Adipocyte (in vitro differentiated cells): ENCODE measurements at places on chromosomes 12 and 14.

- no peak for DNase-seq
Measured at GRCh38 chr12:52172956-52173355, 18.9 kb downstream of the KRT80 start.

GRCh38 chr12:38157274-38157932 lies 159.2 kb upstream of the ALG10B start:
- no peak for DNase-seq

GRCh38 chr12:75848431-75848925 lies 183.1 kb downstream of the PHLDA1 start:
- DNase-seq = no peak

- peak; percentile 62 for DNase-seq
Measured at GRCh38 chr12:54417712-54418440, 1.2 kb downstream of the ITGA5 start.

DNA sequence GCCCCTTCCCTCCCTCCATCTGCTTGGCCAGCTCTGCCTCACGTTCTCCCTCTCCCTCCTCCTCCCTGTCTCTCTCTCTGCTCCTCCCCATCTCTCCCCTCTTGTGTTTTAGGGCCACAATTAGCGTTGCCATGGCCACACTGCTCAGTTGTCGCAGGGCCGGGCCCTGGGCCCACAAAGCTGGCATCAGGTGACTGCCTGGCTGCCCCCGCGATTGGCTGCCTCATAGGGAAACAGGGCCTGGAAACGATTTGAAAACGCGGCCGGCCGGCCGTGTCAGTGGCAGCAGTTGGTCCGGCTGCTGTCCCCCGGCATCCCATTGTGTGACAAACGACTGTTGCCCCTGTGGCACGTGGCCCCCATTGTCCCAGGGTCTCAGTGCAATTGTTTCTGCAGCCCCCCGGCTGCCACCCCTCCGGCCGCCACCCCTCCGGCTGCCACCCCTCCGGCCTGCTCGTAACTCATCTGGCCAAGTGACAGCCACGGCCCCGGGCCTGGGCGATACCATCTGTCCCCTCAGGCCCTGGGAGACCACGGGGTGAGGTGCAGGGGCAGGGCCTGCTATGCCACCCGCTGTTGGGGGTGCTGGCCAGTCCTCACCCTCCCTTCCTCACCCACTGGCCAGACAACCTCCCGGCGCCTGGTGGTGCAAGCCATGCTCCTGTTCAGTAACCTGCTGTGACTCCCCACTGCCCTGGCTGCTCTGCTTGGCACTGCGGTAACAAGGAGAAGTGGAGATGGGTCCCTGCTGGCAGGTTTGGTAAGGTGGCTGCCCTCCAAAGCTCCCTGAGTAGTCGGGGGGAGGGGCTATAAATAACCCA lies 17.4 kb downstream of the FOXN4 start:
- peak; percentile 31 for DNase-seq

GRCh38 chr12:57733928-57734327 lies 4.6 kb downstream of the AGAP2 start:
- DNase-seq = no peak

DNA sequence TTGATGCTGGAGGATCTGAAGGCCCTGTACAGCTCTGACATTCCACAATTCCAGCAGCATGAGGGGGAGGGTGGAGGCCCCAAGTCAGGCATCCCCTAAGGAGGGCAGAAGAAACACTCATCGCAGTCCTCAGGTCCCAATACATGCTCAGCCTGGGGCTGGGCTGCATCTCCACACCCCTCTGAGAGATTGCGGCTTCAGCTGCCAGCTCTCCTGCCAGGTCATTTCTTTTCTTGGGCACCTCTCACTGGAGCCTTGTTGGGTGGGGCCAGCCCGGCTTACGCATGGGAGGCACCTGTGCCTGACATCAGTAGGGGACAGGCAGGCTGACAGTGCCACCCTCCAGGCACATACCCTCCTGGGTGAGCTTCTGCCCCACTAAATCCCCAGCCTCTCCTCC lies 89.8 kb downstream of the DICER1 start:
- no peak for DNase-seq

DNA sequence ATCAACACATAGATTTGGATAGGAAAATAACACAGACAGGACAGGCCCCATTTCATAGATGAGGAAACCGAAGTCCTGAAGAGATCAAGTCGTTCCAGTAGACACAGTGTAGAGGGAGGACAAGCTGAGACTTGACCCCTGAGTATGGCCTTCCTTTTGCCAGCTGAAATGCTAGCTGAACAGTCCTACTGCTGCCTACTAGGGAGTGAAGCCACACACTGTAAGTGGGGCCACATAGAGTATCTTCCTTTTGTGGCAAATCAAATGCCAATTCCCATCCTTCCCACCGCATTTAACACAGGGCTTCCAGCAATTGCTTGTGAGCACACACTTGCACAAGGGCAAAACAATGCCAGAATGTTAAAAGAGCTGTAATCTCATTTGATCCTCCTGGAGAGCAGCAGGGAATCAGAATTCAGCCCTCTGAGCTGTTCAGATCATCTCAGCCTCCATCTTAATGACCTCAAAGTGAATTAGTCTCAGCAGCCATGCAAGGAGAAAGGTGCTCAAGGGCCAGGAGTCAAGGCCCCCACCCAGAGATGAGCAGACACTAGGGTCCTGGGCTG lies 380.5 kb downstream of the EMP1 start:
- DNase-seq = no peak

- DNase-seq = no peak
Measured at GRCh38 chr12:3311027-3311402, 180.0 kb upstream of the PRMT8 start.

DNA sequence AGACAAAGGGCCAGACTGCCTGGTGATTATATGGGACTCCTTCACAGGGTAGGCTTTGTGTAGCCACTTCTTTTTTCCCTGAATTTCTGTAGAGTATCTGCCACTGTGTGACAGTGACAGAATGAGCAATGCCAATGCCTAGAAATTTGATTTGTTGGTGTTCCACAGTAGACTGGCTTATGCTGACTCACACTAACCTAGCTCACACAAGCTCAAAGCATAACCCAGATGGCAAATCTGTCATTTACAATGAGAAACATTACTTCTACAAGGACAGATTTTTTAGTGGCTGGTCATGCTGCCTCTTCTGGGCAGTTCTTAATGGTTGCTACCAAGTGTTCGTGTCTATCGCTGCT lies 15.9 kb downstream of the CFAP251 start:
- no peak for DNase-seq

DNA sequence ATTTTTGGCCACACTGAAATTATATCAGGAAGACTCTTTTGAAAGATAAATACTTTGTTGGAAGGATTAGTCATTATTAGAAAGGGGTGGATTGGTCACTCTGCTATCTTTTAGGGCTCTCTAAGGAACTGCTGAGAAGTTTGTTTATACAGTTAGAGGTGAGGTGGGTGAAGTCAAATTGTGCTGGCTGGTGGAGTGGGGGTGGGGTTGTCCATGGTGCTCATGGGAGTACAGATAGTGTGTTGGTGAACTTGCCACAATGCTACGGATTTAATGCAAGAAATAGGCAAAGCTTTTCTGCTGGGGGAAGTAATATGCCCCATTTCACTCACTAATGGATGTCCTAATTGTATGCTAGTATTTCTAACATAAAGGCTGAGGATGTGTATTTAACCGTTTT lies 35.8 kb downstream of the SUSD6 start:
- no peak for DNase-seq

GRCh38 chr12:89260841-89261637 lies 91.3 kb downstream of the DUSP6 start:
- peak; percentile 8 for DNase-seq

- DNase-seq = no peak
Measured at GRCh38 chr12:98222135-98222534, 293.3 kb upstream of the TMPO start.

- no peak for DNase-seq
Measured at GRCh38 chr14:50388256-50388931, 8.3 kb downstream of the CDKL1 start.

GRCh38 chr12:64780132-64780530 lies 20.9 kb upstream of the GNS start:
- no peak for DNase-seq

DNA sequence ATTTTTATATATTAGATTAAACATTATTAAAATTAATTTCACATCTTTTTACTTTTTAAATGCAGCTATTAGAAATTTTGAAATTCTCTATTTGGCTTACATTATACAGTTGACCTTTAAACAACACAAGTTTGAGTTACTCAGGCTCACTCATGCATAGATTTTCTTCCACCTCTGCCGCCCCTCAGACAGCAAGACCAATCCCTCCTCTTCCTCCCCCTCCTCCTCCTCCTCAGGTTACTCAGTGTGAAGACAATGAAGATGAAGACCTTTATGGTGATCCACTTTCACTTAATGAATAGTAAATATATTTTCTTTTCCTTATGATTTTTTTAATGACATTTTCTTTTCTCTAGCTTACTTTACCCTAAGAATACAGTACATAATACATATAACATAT lies 136.2 kb downstream of the LLPH start:
- no peak for DNase-seq

GRCh38 chr14:81710232-81710845 lies 176.7 kb upstream of the SEL1L start:
- DNase-seq = peak; percentile 32

GRCh38 chr12:22287776-22288621 lies 46.5 kb downstream of the ST8SIA1 start:
- no peak for DNase-seq

GRCh38 chr12:109501299-109501698 lies 23.9 kb downstream of the UBE3B start:
- DNase-seq = no peak

DNA sequence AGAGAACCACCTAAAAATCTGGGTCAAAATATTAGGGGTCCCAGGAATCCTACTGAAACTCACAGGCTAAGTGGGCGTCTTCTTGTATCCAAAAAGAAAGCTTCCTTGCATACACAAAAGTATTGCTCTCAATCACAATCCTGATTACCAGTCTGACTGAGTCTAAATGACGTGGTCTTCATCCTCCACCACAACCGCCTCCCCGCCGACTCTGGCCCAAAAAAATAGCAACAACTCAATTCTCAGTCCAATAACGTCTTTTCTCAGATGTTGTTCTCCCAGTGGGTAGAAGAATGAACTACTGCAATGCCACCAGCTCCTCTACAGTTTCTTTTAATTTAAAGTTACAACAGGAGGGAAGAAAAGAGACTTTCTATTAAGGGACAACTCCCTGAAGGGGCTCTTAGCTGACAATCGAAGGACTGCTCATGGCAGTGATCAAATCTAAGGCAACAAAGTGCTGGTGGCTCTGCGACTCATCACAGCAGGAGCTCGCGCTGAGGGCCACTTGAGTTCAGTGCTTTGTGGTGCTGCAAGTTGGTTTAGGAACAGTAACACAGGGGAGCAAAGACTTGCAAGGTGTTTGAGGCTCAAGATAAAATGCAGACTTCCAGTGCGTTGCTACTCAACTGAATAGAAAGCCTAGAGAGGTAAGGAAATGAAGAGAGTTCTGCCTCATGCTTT lies 394.1 kb downstream of the BCAT1 start:
- no peak for DNase-seq

- DNase-seq = no peak
Measured at GRCh38 chr14:92944976-92945375, 22.0 kb downstream of the CHGA start.

- no peak for DNase-seq
Measured at GRCh38 chr14:81855007-81855406, 321.4 kb upstream of the SEL1L start.

- DNase-seq = no peak
Measured at GRCh38 chr12:25787701-25788100, 170.8 kb upstream of the RASSF8 start.

DNA sequence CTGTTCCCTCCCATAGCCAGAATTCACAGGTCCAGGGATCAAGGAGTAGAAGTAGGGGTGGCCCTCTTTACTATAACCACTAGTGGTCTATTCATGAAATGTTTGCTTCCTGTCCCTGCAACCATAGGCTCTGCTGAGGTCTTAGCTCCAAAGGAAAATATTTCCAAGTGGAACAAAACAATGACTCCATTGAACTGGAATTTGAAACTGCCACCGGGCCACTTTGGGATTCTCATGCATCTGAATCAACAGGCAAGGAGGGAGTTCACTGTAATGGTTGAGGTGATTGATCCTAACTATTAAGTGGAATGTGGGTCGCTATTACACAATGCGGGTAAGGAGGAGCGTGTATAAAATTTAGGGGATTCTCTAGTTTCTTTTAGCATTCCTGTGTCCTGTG lies 197.0 kb downstream of the ETNK1 start:
- DNase-seq = no peak

- DNase-seq = no peak
Measured at GRCh38 chr12:63862969-63863230, 18.4 kb downstream of the SRGAP1 start.

GRCh38 chr14:60642270-60643140 lies 6.8 kb downstream of the SIX1 start:
- no peak for DNase-seq

DNA sequence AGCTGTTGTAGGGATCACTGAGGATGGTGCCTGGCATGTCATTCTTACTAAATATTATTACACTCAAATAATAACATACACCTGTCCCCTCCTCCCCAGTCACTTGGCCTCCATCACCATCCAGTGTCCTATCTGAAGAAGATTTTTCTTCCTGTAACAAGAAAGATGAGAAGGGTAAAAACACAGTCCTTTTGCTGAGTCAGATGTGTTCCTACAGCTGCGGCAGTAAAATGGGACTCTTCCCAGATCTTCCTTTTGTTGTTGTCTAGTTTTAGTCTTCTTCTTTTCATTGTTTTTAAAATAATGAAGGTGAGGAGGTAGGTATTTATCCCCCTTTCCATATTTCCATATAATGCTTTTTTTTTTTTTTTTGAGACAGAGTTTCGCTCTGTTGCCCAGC lies 83.1 kb upstream of the RFLNA start:
- no peak for DNase-seq

GRCh38 chr14:22900081-22900799 lies 17.2 kb downstream of the REM2 start:
- peak; percentile 85 for DNase-seq

DNA sequence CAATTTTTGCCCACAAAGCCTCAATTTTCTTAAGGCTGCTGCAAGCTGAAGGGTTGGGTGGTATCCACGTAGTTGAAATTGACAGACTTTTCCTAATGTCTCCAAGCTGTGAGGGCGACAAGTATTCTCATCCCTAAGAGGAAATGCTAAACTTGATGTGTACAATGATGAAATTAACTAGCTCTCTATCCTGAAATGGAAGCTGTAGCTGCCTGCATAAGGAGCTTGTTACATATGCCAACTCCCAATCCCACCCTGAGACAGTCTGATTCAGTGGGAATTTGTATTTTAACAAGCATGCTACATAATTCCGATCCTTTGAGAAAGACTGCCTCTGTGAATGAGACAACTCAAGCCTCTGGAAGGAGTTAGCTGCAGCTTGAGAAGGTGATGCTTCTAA lies 45.7 kb upstream of the MDM1 start:
- DNase-seq = no peak

GRCh38 chr12:117114784-117115183 lies 15.6 kb upstream of the TESC start:
- no peak for DNase-seq
